ENCODE measurements at places on chromosomes 5 and 9.

DNA sequence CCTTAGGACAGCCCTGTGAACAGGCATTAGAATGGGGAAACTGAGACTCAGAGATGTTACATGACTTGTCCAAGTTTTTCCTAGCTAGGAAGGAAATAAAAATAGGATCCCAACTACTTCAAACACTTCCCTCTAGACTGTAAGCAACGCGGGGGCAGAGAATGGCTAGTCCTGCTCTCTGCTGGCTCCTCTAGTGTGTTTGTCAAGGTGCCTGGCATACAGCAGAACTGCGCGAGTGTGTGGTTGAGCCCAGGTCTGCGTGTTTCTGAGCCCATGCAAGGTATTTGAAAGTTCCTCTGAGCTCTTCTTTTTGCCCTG, 152.5 kb downstream of the MACROH2A1 start:
- no peak for DNase-seq

DNA sequence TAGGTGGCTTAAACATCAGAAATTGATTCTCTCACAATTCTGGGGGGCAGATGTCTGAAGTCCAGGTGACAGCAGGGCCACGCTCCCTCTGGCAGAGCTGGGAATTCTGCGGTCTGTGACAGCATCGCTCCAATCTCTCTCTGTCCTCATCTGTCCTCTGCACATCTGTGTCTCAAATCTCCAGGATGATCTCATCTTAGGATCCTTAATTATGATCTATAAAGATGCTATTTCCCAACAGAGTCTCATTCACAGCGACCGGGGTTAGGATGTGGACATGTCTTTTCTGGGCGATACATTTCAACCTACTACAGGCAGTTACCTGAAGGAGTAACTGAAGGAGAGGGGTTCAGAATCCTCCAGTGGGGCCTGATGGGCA, 31.4 kb downstream of the ANKRD33B start:
- no peak for DNase-seq

- DNase-seq, result no peak
These were observed 15.7 kb upstream of the C5orf34 start for GRCh38 chr5:43530648-43531047.

- peak; percentile 91 for DNase-seq
These were observed 95.8 kb upstream of the ANKRD55 start for GRCh38 chr5:56328753-56329560.

GRCh38 chr5:14707811-14708390, 43.4 kb downstream of the OTULIN start:
- DNase-seq, result no peak

GRCh38 chr5:160697281-160697680, 154.7 kb downstream of the ATP10B start:
- no peak for DNase-seq

DNA sequence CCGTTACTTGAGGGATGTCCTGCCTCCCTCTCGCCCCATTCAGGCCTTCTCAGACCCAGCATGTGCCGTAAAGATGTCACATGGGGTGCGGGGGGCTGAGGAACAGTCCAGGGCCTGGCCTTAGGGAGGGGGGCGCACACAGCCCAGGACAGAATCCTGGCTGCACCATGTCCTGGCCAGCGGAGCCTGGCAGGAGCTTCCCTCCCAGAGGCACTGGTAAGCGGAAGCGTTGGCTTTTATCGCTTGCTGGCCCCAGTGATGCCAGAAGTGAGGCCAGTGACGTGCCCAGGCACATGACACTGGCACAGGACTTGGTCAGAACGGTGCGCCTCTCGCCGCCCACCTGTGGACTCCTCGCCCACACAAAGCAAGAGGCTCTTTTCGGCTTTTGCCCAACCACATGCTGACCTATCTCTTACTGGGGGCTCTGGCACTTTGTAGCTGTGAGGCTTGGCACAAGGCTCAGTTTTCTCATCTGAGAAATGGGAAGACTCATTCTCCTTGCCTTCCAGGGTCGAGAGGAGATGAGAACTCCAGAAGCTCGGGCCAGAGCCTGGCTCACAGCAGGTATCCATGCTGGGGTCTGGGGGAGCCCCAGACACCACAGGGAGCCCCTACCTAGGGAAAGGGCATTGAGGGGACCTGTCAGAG, 59.0 kb downstream of the LMX1B start:
- DNase-seq, result no peak

DNA sequence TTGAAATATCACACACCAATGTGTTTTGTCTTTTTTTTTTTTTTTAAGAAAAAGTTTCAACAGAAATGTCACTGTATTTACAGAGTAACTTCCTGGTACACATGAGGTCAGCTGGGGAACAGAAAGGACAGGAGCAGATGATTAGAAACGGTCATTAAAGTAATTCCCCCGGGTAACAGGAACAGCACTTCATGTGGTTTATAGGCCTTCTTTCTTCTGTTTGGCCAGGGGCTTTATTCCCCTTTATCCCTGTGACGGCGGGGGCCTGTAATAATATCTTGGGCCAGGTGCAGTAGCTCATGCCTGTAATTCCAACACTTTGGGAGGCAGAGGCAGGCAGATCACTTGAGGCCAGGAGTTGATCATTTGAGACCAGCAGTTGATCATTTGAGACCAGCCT, 30.5 kb upstream of the MSH3 start:
- peak; percentile 41 for DNase-seq

GRCh38 chr5:181234455-181235306, 9.0 kb downstream of the RACK1 start:
- DNase-seq, result no peak

DNA sequence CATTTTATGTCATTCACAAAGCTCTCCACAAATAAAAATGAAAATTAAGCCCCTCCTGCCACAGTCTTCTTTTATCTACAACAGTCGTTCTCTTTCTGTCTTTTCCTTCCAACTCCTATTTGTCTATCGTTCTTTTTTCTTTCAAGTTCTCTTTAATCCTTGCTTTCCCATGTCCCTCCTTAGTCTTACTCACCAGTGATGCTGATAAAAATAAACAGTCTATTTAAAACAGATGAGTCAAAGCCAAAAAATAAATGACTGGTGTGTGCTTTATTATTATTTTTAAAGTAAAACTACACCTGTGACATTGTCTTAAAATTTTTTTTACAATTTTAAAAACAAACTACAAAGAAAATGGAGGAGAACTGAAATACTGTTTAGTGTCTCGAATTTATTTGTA, 137.1 kb upstream of the TMEM161B start:
- DNase-seq, result no peak

GRCh38 chr5:78467752-78468357, 107.4 kb downstream of the SCAMP1 start:
- peak; percentile 68 for DNase-seq

DNA sequence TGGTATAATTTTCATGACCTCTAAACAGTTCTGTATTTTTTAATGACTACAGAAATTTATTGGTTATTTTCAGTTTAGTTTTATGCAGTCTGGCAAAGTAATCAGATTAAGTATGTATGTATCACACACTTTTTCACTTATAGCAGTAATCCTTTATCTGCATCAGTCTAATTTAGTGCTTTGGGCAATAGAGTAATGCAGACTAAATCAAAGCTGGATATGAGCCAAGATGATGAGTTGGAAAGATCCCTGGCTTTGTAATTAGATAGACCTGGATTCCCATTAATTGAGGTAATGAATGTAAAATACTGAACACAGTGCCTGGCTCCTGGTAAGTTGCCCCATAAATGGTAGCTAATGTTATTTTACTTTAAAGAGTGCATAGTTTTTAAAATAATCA, 215.4 kb upstream of the TLX3 start:
- DNase-seq, result no peak

- no peak for DNase-seq
These were observed 76.4 kb upstream of the SMARCA2 start for GRCh38 chr9:1938675-1939170.

DNA sequence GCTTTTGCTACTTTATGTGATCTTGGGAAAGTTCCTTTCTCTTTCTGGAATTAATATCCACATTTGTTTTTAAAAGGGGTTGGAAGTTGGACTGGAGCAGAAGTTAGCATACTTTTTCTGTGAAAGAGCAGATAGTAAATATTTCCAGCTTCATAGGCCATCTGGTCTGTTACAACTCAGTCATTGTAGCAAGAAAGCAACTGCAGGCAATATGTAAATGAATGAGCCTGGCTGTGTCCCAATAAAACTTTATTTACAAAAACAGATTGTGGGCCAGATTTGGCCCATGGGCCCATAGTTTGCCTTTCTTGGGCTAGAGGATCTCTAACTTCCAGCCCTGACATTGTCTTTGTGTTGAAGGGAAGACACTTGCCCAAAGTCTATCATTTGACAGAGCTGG, 104.4 kb downstream of the ACTL7B start:
- DNase-seq, result no peak

DNA sequence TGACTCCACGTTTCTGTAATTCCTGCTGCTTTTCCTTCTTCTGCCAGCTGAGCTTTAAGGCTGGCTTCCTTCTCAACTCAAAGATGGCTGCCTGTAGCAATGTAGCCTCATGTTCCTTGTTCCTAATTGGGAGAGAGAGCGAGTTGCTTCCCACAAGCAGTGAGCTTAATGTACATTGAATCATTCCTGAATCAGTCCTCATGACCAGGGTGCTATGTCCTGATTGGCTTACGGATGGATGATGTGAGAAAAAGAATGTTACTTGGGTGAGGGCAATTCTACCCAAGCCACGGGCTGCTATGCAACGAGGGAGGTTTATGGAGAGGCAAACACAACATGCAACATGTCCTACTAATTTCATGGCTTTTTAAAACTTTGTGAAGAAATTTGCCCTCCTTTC, 356.2 kb downstream of the RASEF start:
- no peak for DNase-seq

DNA sequence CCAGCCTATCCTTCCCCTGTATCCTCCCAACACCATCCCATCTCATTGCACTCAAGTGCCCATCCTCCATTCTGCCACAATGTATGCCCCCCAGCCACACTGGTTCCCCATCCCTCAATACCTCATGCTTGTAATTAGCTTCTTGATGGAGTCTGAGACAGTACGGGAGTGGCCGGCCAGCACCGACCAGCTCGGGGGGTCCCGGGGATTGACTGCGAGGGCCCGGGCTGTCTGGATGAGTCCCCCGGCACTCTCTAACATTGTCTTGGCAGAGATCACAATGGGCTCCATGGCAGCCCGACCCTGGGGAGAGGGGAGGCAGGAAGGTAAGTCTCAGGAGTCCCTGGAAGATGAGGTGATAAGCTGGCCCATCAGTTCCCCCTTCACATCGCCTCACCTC, 17.2 kb upstream of the TPM2 start:
- DNase-seq, result no peak

GRCh38 chr5:56185768-56186311, 47.3 kb downstream of the ANKRD55 start:
- DNase-seq, result no peak

DNA sequence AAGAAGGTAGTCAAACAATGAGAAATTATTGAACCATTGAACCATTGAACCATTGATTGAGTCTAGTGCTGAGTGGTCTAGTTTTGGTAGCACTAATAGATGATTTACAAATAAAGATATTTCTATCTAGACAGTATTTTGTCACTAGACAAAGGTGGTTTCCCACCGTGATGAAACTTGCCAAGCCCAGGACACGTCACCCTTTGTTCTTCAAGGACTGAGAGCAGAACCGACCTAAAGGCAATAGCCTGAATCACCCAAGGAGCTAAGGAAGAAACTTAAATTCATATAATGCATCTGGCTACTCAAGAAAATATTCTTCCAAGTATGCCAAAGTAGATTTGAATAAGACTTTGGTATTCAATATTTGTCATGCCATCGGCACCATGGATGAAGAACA, 103.3 kb downstream of the ESM1 start:
- DNase-seq, result peak; percentile 61

All from renal cortical epithelial cell (primary cell).